Upper lobe of right lung (tissue), 1 donor: ENCODE measurements at places on chromosomes 16 and 17. TPM values are rescaled to one million over a fixed set of nuclear protein-coding genes. Genes with fewer than 3 reads are reported as not detected.

DNA sequence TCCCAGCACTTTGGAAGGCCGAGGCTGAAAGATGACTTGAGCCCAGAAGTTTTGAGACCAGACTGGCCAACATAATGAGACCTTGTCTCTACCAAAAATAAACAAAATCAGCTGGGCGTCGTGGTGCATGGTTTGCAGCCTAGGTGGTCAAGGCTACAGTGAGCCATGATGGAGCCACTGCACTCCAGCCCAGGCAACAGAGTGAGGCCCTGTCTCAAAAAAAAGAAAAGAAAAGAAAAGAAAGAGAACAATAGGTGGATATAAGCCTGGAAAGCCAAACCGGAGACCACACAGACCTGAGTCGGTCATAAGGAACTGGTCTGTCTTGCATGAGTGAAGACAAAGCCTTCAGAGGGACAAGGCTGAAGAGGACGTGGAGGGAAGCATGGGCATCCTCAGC lies 14.4 kb downstream of the ATP6V0D1 start:
- DNase-seq, result no peak

SPATA22 gene
- total RNA-seq, result 0.75 TPM

- DNase-seq, result no peak
These were observed 2.0 kb upstream of the FOXF1 start for GRCh38 chr16:86508028-86508946.

PRSS27 gene
- 0.81 TPM for total RNA-seq

DNA sequence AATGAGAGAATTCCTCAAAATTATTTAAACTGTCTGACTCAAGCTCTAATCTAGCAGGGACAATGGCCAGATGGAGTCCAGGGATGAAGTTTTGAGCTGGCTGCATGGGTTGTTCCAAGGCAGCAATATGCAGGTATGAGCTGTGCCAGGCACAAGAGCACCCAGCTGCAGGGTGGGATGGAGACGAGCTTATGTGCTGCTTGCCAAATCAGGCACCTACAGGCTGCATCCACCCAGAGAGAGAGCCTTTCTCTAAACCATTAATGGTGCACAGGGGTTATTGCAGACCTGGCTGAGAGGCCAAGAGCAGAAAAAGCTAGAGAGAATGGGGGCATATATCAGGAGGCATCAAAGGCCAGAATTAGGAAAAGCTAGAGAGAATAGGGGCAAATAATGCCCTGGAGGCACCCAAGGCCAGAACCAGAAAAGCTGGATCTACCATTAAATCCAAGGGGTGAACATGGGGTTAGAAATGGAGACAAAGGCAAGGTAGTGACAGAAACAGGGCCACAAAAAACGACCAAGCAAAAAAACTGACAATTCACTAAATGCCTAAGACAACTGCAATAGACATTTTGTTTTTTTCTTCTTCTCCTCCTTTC lies 11.0 kb downstream of the KRT33A start:
- no peak for DNase-seq

- DNase-seq, result no peak
These were observed 33.4 kb downstream of the CDH13 start for GRCh38 chr16:82660075-82660645.
